A549 treated with dexamethasone at 1 μM for 4 hours (cell line): ENCODE measurements at places on chromosomes 12 and 14. TPM values are rescaled to one million over a fixed set of nuclear protein-coding genes. Genes with fewer than 3 reads are reported as not detected.

The MDM1 gene
- total RNA-seq, result 5.0 to 6.7 TPM (median 6.1 TPM) in 5 replicates

The PYGL gene
- 141 to 181 TPM (median 174 TPM) in 5 replicates for total RNA-seq

The DTX1 gene
- total RNA-seq, result 0.26 to 0.66 TPM (median 0.48 TPM) in 5 replicates

The LBHD2 gene
- 0.12 to 0.22 TPM (median 0.20 TPM) in 3 of 5 replicates, not detected in the others for total RNA-seq

The PPP1R1A gene
- 0.09 to 0.27 TPM (median 0.25 TPM) in 5 replicates for total RNA-seq

The INSM2 gene
- 0.02 to 0.05 TPM (median 0.04 TPM) in 5 replicates for total RNA-seq

The TEX52 gene
- not detected in 5 replicates for total RNA-seq
